Neural progenitor cell (in vitro differentiated cells): ENCODE measurements at places on chromosomes 11 and 22. TPM values are rescaled to one million over a fixed set of nuclear protein-coding genes. Genes with fewer than 3 reads are reported as not detected.

Gene GLYATL1
- 9.1 and 10.9 TPM in 2 replicates for total RNA-seq

Gene TMPRSS13
- total RNA-seq: 0.22 TPM in 1 of 2 replicates, not detected in the other

Gene UBQLN3
- 0.37 and 0.39 TPM in 2 replicates for total RNA-seq

Gene P2RY2
- 0.45 and 0.84 TPM in 2 replicates for total RNA-seq

Gene TOMM22
- 63.6 and 134 TPM in 2 replicates for total RNA-seq

Gene C11orf87
- not detected in 2 replicates for total RNA-seq

Gene THY1
- total RNA-seq: 49.2 and 93.9 TPM in 2 replicates

Gene INSC
- total RNA-seq: 0.09 and 0.87 TPM in 2 replicates

Gene NPAS4
- 0.65 TPM in 1 of 2 replicates, not detected in the other for total RNA-seq

Gene ASPHD2
- total RNA-seq: 9.3 and 12.7 TPM in 2 replicates

GRCh38 chr11:100823360-100823759, 136.3 kb downstream of the ARHGAP42 start:
- peaks cover 65% of the 10 kb centered on the region for H3K4me1 ChIP-seq
- H3K4me3 ChIP-seq: no peak overlapping the region
- H3K27me3 ChIP-seq: no peaks in the 10 kb centered on the region
- H3K27ac ChIP-seq: peak overlapping the region; percentile 38
- H3K36me3 ChIP-seq: no peaks in the 10 kb centered on the region
- DNase-seq: no peak

GRCh38 chr11:126619516-126619915, 264.0 kb downstream of the ST3GAL4 start:
- peaks cover 9% of the 10 kb centered on the region for H3K4me1 ChIP-seq
- no peak for DNase-seq
- no peaks in the 10 kb centered on the region for H3K36me3 ChIP-seq
- no peaks in the 10 kb centered on the region for H3K27me3 ChIP-seq
- H3K27ac ChIP-seq: no peak overlapping the region
- no peak overlapping the region for H3K4me3 ChIP-seq

GRCh38 chr11:21411104-21411503, 741.7 kb downstream of the NELL1 start:
- peaks cover 8% of the 10 kb centered on the region for H3K4me1 ChIP-seq
- H3K36me3 ChIP-seq: no peaks in the 10 kb centered on the region
- DNase-seq: no peak
- H3K4me3 ChIP-seq: no peak overlapping the region

DNA sequence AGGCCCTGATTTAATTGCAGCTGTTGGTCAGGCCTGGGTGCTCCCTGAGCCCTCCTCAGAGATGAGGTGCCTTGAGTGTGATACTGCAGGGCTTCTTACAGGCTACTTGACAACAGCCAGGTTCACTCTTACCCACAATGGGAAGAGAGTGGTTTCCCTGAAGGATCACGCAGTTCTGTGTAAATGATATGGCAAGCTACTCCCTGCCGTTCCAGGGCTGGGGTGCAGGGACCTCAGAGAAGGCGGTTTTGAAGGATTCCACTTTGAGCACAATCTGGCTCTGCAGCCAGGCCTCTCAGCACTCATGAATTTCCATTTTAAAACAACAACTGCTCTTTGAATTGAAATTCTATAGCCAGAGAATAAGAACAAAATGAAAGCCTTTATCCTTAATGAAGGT, 92.9 kb downstream of the SLC17A6 start:
- no peak overlapping the region for H3K4me3 ChIP-seq
- no peak overlapping the region for H3K27ac ChIP-seq
- H3K4me1 ChIP-seq: no peaks in the 10 kb centered on the region
- no peak for DNase-seq

GRCh38 chr11:19903620-19904069, 191.0 kb downstream of the NAV2 start:
- no peaks in the 10 kb centered on the region for H3K27me3 ChIP-seq
- no peaks in the 10 kb centered on the region for H3K36me3 ChIP-seq
- H3K27ac ChIP-seq: no peak overlapping the region
- peak; percentile 88 for DNase-seq
- no peak overlapping the region for H3K4me3 ChIP-seq
- H3K4me1 ChIP-seq: no peaks in the 10 kb centered on the region

- no peaks in the 10 kb centered on the region for H3K36me3 ChIP-seq
- DNase-seq: no peak
- no peak overlapping the region for H3K27ac ChIP-seq
- no peaks in the 10 kb centered on the region for H3K4me1 ChIP-seq
Measured at GRCh38 chr11:102933627-102934026, 21.9 kb downstream of the MMP13 start.

DNA sequence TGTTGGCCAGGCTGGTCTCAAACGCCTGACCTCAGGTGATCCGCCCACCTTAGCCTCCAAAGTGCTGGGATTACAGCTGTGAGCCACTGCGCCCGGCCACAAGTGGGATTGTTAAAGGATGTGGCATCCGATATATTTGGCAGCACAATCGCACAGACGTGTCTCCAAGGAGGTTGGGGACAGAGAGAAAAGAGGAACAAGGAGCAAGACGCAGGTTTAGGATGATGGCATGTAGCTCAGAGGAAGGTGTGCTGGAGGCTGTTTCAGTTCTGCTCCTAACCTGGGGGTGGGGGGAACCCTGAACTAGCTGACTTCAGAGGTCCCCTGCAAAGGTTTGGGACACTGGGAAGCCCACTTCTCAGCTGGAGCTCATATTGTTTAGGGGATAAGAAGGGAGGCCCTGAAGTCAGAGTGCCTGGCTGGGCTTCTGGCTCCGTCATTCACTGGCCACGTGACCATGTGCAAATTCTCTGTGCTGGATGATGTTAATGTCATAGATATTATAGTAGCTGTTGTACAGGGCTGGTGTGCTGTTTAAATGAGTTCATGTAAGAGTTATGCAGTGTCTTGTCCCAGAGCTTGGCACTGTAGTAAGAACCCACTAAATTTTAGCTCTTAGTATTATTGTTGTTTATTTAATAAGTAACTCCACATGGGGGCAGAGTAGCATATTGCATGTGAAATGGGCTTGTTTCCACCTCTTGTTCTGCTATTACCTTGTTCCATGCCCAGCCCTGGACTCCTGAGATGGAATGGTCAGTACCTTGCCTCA, 129.7 kb downstream of the ST3GAL4 start:
- H3K4me1 ChIP-seq: peaks cover 56% of the 10 kb centered on the region
- no peaks in the 10 kb centered on the region for H3K27me3 ChIP-seq
- no peak for DNase-seq
- H3K27ac ChIP-seq: no peak overlapping the region
- H3K4me3 ChIP-seq: no peak overlapping the region

GRCh38 chr11:10385696-10386095, 69.4 kb upstream of the AMPD3 start:
- H3K27ac ChIP-seq: no peak overlapping the region
- H3K4me1 ChIP-seq: peaks cover 4% of the 10 kb centered on the region
- no peak overlapping the region for H3K4me3 ChIP-seq
- H3K27me3 ChIP-seq: no peaks in the 10 kb centered on the region

DNA sequence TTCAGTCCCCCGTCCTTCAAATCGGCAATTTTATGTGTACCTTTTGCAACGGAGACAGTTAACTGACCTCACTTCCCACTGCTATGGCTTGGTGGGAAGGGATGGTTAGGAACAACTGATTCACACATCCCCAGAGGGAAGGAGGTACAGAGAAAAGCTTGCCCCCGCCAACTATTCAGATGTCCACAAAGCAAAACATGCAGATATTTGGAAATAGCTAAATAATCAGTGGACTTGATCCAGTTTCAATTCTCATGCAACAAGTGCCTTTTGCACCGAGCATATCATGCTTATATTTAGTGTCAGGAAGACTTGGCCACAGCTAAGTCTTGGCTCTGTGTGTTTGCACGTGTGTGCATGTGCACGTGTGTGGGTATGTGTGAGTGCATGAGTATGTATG, 144.6 kb downstream of the SNX19 start:
- no peak overlapping the region for H3K27ac ChIP-seq
- no peak for DNase-seq

DNA sequence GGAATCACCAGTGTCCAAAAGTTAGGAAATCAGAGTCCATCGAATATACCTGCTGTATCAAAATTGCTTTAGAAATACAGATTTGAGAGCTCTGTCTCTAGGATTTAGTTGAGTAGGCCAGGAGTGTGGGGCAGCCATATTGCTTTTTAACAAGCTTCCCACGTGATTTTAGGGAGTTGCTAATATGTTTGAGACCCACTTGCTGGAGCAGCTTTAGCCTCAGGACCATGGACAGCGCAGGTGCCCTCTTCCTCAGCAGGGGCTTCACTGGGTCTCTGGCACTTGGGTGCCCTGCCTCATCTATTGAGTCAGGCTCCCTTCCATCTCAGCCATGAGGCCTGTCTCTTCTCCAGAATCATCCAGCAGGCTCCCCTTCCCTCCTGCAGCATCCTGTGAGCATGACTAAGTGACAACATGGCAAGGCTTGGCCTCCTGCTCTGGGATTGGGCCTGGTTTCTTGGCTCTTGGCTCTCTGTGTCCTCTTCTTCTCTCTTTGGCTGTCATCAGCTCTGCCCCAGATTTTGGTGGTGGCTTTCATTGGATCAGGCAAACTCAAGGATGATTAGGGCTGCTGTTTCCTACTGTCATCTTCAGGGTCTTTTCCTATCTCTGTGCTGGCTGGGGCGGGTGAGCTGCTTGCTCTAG, 70.0 kb downstream of the SGSM1 start:
- H3K36me3 ChIP-seq: no peaks in the 10 kb centered on the region
- DNase-seq: peak; percentile 78
- no peak overlapping the region for H3K4me3 ChIP-seq
- H3K27me3 ChIP-seq: no peaks in the 10 kb centered on the region
- no peak overlapping the region for H3K27ac ChIP-seq

DNA sequence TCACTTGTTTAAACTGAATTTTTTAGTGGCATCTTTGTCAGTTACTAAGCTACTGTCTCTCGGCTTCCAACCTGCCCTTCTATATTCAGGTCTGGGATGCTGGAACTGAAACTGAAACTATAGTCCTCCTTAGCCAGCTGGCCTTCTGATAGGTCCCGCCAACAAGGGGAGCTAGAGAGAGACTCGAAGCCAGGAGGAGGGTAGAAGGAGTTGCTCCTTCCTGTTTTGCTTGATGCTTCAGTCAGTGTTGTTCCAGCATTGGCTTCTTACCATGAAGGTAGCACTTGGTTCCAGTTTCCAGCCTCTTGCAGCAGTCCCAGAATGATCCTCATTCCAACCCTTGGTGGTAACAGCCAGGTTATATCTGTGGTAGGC, 32.9 kb upstream of the HORMAD2 start:
- peaks cover 4% of the 10 kb centered on the region for H3K4me1 ChIP-seq
- H3K4me3 ChIP-seq: no peak overlapping the region
- DNase-seq: no peak
- H3K36me3 ChIP-seq: no peaks in the 10 kb centered on the region

DNA sequence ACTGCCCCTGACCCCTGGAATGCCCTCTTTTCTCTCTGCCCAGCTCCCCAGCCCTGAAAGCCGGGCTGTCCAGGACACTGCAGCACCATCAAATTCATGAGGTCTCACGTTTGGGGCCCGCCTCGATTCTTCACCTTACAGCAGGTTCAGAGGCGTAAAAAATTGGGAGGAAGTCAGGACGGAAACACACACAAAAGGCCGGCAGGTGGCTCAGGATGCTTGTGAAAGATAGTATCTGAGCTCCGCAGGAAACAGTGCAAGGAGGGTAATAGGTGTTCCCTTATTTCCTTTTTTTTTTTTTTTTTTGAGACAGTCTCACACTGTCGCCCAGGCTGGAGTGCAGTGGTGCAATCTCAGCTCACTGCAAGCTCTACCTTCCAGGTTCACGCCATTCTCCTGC, 4.1 kb downstream of the RFPL2 start:
- no peak overlapping the region for H3K27ac ChIP-seq
- peaks cover 6% of the 10 kb centered on the region for H3K4me1 ChIP-seq
- H3K36me3 ChIP-seq: no peaks in the 10 kb centered on the region
- no peak overlapping the region for H3K4me3 ChIP-seq
- peaks cover 68% of the 10 kb centered on the region for H3K27me3 ChIP-seq
- DNase-seq: no peak

- peaks cover 54% of the 10 kb centered on the region for H3K4me1 ChIP-seq
- DNase-seq: peak; percentile 34
- H3K27ac ChIP-seq: no peak overlapping the region
Measured at GRCh38 chr11:115222218-115222862, 281.9 kb downstream of the CADM1 start.
